Hematopoietic multipotent progenitor cell treated with erythropoietin and hydrocortisone succinate and interleukin-3 and kit ligand, for 4 days (in vitro differentiated cells): ENCODE measurements at places on chromosomes 5 and 9.

GRCh38 chr5:74877624-74878304 lies 11.6 kb upstream of the FAM169A start:
- DNase-seq = no peak

DNA sequence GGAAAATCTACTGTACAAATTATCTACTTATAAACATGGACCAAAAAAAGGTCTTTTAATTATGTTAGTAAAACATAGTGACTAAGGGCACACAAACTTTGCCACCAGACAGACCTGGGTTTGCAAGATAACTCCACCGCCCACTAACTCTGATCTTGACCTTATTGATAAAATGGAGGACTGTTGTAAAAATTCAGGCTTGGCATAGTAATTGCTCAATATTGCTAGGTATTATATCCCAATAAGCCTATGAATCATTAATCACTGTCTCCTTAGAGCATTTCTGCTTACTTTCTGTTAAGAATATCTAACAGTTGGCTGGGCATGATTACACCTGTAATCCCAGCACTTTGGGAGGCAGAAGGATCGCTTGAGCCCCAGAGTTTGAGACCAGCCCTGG lies 3.8 kb downstream of the C9orf40 start:
- DNase-seq = peak; percentile 80

- DNase-seq = no peak
Measured at GRCh38 chr9:39587844-39588499, 232.5 kb downstream of the SPATA31A1 start.

GRCh38 chr9:86854898-86855523 lies 92.3 kb downstream of the GAS1 start:
- DNase-seq = no peak

DNA sequence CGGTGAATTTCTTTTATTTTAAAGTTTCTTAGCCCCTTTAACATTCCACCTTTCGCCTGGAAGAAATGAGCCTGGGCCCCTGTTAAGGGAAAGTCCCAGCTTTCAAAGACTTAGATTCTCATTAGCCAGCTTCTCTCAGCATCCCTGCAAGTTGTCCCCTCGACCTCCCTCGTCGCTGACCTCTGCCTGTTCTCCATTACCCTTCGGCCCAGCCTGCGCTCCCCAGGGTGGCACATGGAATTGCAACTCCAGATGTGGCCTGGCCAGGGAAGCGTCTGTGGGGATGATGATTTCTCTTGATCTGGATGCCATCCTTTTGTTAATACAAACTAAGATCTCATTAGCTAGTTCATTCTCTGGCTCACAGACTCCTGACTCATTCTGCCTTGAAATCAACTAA lies 43.4 kb upstream of the FANCC start:
- DNase-seq = no peak

GRCh38 chr9:121607434-121608167 lies 43.8 kb upstream of the DAB2IP start:
- DNase-seq = no peak

- DNase-seq = no peak
Measured at GRCh38 chr5:95908799-95909198, 52.9 kb downstream of the ELL2 start.

DNA sequence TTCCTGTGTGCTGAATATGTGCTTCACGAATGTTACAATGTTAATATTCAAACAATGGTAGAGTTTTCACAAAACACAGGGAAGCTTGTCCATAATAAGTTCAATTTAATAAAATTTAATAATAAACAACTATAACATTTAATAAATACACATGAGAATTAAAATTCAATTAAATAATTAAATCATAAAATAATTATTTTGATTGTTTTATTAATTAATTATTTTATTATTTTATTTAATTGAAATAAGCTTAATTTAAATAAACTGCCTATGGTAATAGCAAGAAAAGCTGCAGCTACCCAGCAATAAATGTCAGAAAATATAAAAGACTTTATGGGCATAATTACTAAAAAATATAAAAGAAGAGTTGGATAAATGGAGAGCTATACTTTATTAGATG lies 149.0 kb upstream of the NFIB start:
- no peak for DNase-seq

GRCh38 chr5:103646698-103647614 lies 84.4 kb upstream of the NUDT12 start:
- DNase-seq = no peak

GRCh38 chr5:148791334-148791667 lies 35.1 kb upstream of the ADRB2 start:
- DNase-seq = no peak

GRCh38 chr9:113345190-113345589 lies 4.2 kb upstream of the BSPRY start:
- peak; percentile 59 for DNase-seq

DNA sequence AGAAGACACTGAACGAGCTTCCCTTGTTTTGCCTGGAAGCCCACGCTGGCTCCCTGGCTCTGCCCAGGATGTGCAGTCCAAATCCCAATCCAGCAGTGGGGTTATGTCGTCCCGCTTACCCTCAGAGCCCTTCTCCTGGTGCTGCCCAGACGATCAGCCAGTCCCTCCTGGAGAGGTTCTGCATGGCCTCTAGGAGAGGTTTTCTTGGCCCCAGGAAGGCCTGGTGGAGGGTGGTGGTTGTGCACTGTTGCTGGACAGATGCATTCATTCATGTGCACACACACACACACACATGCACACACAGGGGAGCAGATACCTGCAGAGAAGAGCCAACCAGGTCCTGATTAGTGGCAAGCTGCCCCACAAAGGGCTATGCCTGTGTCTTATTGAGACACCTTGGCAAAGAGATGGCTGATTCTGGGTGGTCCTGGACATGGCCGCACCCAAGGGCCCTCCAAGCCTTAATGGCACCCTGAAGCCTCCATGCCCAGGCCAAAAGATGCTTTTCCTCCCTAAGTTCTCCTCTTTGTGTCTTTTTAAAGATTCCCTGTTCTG lies 10.5 kb upstream of the OLFM1 start:
- DNase-seq = no peak

DNA sequence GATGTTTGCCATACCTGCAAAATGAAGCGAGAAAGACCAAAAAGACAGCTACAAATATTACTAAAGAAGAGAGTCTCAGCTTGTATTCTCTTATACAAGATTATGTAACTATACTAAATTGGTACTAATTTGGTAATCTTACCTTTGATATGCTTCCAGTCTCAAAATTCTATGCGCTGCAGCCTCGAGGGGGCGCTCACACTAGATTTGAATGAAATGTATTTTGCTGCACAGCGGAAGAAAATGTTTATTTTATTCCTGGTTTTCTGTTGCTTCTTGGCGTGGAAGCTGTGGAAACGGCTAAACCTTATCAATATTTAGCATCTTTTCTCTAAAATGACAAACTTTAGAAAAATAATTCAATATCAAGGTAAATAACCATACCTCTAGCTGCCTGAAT lies 267.0 kb upstream of the NUDT12 start:
- peak; percentile 3 for DNase-seq

DNA sequence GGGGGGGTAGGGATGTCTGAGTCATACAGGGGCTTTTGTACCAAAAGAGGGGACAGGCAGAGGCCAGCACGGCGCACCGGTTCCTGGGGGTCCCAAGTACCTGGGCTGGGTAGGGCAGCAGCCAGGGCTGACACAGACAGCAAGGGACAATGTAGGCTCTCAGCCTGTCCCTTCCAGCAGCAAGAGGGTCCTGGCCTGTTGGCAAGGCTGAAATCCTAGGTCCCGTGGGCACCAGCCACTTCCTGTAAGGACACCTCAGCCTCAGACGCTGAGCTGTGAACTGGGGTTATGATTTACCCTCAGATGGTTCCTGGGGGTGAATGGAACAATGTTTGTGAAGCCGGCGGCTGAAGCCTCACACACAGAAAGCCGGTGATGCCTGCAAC lies 41.3 kb downstream of the NACC2 start:
- no peak for DNase-seq

- no peak for DNase-seq
Measured at GRCh38 chr5:86878250-86878649, 260.5 kb downstream of the COX7C start.

DNA sequence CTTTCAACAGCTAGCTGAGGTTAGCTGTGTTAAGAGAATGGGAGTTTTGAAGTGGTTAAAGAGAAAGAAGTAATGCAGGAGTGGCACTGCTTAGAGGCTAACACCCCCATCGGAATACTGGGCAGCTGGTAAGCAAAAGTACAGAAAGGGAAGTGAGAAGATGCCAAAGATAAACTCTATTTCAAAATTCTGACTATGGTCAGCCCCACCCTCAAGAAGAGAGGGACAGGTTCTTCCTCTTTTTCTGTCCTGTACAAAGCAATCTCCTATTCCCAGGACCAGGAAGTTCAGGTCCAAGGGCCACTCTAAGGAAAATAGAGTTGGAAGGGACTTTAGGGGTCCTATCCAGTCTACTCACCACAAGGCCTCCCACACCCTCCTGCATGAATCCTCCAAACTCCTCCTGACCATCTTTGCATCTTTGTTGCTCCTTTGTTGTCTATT lies 45.9 kb upstream of the JAK2 start:
- peak; percentile 90 for DNase-seq

- DNase-seq = no peak
Measured at GRCh38 chr5:67214707-67215447, 18.3 kb upstream of the CD180 start.

- DNase-seq = no peak
Measured at GRCh38 chr5:113569396-113569795, 55.9 kb downstream of the YTHDC2 start.

GRCh38 chr9:137458194-137459151 lies 661 bp downstream of the NSMF start:
- peak; percentile 47 for DNase-seq

GRCh38 chr5:12848709-12849108 lies 944.5 kb upstream of the CTNND2 start:
- no peak for DNase-seq

DNA sequence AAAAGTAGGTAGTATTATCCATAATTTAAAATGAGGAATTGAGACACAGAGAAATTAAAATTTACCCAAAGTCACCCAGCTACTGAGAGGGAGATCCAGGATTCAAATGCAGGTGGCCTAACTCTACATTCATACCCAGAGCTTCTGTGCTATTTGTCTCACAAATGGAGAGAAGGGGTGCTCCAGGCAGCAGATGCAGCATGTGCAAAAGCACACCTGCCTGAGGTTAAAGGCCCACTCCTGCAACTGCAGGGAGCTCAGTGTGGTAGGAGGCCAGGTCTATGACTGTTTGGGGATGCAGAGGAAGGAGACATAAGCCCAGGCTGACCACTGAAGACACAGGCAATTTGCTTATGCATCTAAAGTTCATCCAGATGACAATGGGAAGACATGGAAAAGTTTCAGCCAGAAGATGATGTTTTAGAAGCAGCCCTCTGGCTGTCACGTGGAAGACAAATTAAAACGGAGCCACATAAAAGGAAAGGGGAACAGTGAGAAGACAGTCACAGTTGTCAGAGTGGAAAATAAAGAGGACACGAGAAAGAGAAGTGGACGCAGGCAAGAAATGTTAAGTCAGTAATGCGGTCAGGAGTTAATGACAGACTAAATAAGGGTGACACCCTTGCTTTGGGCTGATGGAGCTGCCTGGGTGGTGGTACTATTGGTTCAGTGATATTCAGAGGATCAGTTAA lies 214.7 kb downstream of the EBF1 start:
- no peak for DNase-seq

DNA sequence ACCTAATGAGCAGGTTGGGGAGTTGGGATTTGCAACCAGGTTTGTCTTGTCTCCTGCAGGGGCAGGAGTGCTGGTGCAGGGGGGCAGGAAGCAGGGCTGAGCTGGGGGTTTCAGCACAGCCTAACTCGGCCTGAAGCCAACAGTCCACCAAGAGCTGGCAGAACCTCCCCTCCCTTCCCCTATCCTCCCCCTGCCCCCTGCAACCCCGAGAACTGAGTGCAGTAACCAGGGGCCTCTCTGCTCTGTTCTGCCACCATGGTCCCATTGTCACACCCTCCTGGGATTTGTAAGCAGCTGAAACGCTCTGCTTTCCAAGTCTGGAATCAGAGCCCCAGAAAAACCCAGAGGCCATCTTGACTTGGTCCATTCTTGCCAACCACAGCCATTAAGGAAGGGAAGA lies 72.9 kb downstream of the ARHGEF37 start:
- no peak for DNase-seq

- DNase-seq = peak; percentile 94
Measured at GRCh38 chr9:124282442-124283227, 24.9 kb downstream of the NEK6 start.

GRCh38 chr9:30771760-30772159 lies 1612.7 kb upstream of the ACO1 start:
- no peak for DNase-seq

DNA sequence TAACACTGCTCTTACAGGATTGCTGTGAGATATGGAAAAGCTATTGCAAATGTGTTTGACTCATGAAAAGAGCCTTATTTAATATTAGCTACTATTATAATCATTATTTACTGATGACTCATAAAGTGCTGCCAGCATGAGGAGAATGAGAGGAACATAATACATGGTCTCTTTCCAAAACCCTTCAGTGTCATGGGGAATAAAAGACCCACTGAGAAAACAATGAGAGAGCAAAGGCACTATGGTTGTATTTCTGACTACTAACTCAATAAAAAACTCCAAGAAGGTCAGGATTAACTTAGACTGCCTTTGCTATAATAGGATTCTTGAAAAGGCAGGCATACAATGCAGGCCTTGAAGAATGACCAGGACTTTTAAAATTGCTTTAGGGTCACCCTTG lies 633.5 kb downstream of the DTWD2 start:
- no peak for DNase-seq

GRCh38 chr9:9799287-9799686 lies 813.5 kb downstream of the PTPRD start:
- DNase-seq = no peak

DNA sequence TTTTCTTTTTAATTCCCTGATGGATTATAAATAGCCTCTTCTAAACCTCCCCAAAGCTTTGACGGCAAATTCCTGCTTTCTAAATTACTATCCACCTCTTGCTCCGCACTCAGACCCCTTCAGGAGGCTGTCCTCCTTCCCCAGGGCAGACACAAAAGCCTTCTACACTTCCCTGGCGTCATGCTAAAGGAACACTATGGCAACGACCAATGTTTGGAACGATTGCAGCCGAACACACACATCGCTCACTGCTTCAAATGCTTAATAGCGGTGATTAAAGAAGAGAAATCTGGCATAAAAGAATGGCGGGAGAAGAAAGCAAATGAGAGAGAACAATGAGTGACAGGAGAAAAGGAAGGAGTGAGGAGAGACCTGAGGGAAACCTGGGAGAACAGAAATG lies 297.3 kb downstream of the MLLT3 start:
- DNase-seq = no peak

DNA sequence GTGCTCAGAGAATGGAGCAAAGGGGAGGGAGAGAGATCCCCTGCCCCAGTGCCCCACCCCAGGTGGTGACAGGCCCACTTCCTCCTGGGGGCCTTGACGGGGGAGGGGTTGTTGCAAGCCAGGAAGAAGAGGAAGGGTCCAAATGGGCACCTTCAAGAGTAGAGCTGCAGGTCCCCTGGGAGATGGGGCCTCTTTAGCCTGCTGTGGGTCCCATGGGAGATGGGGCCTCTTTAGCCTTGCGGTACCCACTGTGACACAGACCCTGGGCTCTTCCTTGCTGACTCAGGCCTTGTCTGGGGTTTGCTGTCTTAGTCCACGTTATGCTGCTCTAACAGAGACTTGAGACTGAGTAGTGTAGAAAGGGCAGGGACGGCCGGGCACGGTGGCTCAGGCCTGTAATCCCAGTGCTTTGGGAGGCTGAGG lies 9.6 kb upstream of the TOR4A start:
- no peak for DNase-seq

- DNase-seq = no peak
Measured at GRCh38 chr9:83006378-83006777, 56.6 kb downstream of the RASEF start.
